ENCODE measurements at places on chromosomes 5 and 9.
A peak's percentile ranks its signal among the peaks of the same experiment; 100 is the strongest.

DNA sequence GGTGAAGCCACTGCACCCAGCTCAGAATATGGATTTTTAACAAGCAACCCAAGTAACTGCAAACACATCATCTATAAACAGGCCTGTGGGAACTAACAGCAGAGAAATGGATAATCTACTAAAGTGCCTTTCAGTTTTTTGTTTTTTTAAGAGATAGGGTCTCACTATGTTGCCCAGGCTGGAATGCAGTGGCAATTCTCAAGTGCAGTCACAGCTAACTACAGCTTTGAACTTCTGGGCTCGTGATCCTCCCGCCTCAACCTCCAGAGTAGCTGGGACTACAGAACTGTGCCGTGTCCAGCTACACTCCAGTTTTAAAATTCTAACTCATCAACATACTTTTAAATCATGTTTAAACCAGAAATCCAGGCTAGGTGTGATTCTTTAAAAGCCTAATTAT, 11.9 kb downstream of the TUT7 start:
- DNase-seq: no peak

- DNase-seq: no peak
Observed at GRCh38 chr9:126777733-126778132, 27.1 kb upstream of the ZBTB43 start.

DNA sequence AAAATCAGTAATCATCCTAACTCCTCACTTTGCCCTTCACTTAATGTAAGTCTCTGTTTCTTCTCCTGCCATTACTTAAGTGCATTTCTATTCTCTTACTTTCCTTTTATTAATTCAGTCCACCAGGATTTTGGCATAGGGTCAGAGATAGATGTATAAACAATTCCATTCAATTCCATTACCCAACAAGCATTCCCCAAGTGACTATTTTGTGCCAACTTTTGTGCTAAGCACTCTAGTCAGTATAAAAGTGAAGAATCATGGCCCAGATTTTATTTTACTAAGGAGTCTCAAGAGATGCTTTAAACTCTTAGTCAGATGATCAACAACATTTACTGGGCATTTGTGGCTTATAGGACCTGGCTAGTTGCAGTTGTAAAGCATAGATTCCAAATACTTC, 159.3 kb downstream of the DMAC1 start:
- no peak for DNase-seq

DNA sequence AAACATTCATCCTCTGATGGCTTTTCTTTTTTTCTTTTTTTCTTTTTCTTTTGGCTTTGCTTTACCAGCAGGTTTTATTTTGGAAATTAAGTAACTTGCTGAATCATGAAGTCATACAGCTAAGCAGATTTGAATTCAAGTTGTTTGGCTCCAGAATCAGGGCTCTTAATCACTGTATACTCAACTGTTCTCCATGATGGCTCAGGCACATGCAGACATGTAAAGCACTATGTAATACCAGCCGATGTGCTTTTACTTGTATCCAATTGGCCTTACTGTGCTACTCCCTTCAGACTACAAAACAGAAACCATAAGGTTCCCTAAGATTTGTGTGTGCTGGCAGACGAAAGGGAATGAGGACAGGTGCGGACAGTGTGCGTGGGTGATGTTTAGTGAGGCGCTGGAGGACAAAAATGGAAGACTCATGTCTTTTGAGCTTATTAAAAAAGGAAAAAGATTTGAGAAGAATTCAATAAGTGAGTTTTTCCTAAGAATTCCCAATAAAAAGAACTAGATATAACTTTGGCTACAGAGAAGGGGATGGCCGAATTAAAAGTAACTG, 44.7 kb upstream of the OTP start:
- no peak for DNase-seq

DNA sequence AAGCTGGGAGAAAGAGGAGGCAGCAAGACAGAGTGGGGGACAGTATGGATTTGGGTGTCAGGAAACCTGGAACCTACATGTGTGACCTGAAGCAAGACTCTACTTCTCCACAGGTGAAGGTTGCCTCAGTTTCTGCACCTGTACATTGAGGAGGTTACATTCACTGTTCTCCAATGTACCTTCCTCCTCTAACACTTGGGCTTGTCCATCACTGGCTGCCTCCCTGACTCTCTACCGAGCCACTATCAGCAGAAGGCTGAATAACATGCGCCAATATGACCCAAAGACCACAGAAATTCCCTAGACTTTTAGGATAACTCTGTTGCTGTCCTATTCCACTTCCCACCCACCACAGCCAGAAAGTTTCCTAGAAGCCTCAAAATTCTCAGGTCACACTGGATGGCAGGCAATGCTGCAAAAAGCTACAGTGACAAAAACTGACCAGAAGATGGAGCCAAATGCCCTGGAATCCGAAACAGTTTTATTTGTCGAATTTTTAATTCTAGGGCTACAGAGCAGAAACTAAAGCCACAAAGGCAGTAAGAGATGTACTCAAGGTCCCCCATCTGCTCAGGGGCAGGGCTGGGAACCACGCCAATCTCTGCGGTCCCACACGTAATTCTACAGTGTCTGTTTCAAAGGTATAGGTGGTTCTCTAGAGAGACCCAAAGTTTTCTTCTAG, 64.4 kb downstream of the FAM114A2 start:
- DNase-seq: peak; percentile 13

DNA sequence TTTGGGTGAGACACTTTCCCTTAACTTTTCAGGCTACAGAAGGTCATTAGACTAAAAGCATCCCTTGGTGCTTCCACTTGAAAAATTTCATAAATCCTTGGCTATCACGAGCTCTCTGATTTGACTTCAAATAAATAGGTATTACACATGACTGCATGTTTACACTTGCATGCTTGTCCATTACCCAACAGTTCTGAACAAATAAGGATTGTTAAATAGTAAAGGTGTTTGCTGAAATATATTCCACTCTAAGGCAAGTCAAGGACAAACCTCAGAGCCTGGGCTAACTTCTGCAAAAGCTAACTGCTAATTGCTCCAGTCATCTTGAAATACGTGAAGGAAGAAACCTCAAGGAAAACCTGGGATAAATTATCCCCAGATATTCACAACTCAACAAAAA, 14.5 kb downstream of the FBXW2 start:
- no peak for DNase-seq

DNA sequence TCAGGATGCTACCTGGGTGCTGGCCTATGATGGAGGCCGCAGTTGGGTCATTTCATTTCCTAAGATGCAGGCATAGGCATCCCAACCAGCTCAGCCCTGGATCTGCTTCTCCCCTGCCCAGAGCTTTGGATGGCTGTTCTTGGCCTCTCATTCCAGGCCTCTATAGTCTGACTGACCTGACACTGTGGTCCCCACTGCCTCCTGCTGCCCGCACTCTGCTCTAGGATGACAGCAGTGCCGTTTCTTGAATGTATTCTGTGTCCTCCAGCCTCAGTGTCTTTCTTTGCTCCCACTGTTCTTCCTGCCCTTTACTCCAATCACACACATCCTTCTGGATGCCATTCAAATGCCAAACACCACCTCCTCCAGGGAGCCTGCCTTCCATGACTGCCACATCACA, 235.7 kb downstream of the HSPA4 start:
- DNase-seq: peak; percentile 36

DNA sequence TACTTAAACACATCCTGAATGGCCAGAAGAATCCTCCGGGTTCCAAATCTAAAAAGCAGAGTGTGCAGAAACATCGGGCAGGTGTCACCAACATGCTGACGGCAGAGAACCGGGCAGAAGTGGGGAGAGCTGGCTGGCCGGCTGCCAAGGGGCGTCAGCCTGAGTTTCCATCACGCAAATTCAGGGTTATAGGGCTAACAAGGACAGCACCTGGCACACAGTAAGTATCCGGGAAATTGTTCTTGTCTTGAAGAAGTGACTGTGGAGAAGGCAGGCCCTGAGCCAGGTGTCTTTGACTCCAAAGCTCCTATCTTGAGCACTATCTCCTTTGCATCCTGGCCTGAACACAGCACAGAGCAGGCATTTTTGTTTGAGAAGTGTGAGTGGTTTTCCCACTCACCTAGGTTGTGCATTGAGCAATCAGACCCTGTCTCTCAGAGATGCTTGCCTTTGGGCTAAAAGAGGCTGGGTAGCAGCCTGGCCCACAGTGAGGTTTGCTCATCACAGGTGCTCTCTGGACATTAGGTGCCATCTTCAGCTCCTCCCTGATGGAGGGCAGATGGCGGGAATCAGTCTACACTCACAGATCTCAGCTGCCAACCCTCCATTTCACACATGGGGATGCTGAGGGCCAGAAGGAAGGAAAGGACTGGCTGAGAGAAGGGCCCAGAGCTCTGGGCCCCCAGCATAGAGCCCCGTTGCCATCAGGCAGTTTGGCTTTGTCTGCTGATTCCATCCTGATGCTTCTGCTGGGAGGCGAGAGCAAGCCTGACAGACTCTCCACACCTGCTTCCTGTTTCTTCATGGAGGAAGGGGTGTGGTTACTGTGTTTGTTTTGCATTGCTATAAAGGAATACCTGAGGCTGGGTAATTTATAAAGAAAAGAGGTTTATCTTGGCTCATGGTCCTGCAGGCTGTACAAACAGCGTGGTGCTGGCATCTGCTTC, 52.8 kb downstream of the WHRN start:
- no peak for DNase-seq

- DNase-seq: no peak
Observed at GRCh38 chr5:123776761-123777160, 264.8 kb downstream of the CSNK1G3 start.

Data from stimulated activated CD4-positive, alpha-beta T cell treated with anti-CD3 and anti-CD28 coated beads, Interleukin-2, amount 100 ng/mL, for 48 hours (primary cell).